Vagina (tissue), 2 donors: ENCODE measurements at places on chromosomes 1 and 21. TPM values are rescaled to one million over a fixed set of nuclear protein-coding genes. Genes with fewer than 3 reads are reported as not detected.
A peak's percentile ranks its signal among the peaks of the same experiment; 100 is the strongest.

The INSRR gene
- total RNA-seq = not detected

DNA sequence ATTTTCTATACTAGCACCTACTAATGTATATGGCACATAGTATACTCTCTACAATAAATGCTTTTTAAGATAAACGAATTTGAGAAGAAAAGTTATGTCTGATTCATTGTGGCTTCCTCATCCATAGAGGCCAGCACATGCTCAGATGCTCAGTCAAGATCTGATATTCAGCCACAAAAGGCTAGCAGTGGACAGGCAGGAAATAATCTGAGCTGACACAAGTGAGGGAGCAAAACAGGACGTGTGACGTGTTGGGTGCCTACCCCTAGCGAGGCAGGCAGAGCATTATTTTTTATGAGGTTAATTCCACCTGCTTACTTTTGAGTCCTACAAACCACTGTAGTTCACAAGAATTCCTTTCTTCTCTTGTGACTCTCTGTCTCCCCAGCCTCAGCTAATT is 550.9 kb downstream of the SMYD3 start:
- no peak overlapping the region for H3K27ac ChIP-seq
- H3K4me1 ChIP-seq = peaks cover 19% of the 10 kb centered on the region
- no peak overlapping the region for H3K4me3 ChIP-seq

DNA sequence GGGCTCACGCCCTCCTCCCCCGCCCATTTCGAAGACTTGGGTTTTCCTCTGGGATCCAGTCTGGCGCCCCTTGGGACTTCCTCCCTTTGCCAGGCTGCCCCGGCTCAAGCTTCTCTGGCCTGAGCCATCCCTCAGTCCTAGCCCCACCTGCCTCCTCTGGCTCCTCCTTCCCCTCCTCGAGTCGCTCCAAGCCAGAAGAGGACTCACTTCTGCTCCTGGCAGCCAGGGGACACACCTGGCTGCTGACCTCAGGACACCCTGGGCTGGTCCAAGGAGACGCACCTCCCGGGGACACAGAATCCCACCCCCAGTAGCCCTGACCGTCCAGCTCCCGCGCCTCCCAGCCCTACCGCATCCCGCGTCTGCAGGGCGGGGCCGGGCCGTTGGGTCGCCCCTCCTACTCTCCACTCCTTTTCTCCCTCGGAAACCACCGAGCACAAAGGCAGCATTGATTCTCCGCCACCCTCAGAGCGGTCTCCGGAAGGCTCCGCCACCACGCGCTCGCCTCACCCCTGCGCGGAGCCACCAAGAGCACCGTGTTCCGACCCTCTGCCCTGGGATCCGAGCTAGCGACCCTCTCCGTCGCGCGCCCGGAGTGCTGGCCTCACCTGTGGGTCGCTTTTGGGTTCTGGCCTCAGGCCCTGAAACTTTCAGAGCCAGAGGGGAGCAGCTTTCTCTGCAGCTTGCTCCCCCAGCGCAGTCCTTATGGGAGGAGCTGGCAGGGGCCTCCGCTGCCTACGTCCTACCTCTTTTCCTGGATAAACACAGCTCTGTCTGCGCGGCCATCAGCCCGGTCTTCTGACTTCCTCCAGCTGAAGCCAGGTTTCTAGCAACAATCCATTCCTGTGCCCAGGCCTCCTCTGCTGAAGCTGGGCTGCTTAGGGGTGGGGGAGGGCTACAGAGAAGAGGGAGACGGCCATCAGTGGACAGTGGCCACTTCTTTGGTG is at the start of gene C2CD4D:
C2CD4D (minus strand) TSS at position 364 of the 947 bp plus-strand sequence. CDS start 831 bp downstream, outside the sequence.
- H3K36me3 ChIP-seq = no peaks in the 10 kb centered on the region
- peaks cover 26% of the 10 kb centered on the region for H3K4me1 ChIP-seq
- peak within 1 kb of the TSS; percentile 39 for H3K27ac ChIP-seq
- H3K27me3 ChIP-seq = no peaks in the 10 kb centered on the region
- DNase-seq = no peak
- peak within 1 kb of the TSS; percentile 34 for H3K4me3 ChIP-seq

The KRTAP11-1 gene
- total RNA-seq = not detected

The ASCL5 gene
- total RNA-seq = not detected

The GPR37L1 gene
- total RNA-seq = 0.25 TPM

GRCh38 chr1:10724052-10724494 is 72.4 kb downstream of the CASZ1 start:
- H3K4me1 ChIP-seq = peaks cover 32% of the 10 kb centered on the region
- peak overlapping the region; percentile 33 for H3K27ac ChIP-seq

DNA sequence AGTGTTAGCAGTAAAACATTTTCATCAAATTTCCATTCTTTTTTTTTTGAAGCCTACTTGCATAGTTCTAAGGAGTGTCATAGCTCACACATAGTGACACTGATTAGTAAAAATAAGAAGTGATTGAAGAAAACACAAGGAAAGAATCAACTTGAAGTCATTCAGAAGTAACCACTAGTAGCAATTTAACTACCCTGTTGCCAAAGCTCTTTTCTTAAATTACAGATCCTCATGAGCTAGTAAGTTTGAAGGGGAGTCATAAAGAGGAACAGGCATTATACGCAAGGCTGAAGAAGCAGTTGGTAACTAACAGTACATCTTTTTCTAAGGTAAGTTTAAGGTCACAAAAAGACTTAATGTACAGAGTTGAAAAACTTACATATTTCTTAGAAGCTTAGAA is 332.2 kb downstream of the CHRM3 start:
- H3K4me1 ChIP-seq = no peaks in the 10 kb centered on the region
- no peak overlapping the region for H3K27ac ChIP-seq
- H3K4me3 ChIP-seq = no peak overlapping the region

The CDK18 gene
- 27.0 TPM for total RNA-seq

GRCh38 chr1:39727932-39728317 is 10.8 kb upstream of the PPIE start:
- no peak overlapping the region for H3K27ac ChIP-seq
- no peaks in the 10 kb centered on the region for H3K4me1 ChIP-seq
- no peaks in the 10 kb centered on the region for H3K36me3 ChIP-seq
- no peaks in the 10 kb centered on the region for H3K27me3 ChIP-seq
- DNase-seq = no peak
- no peak overlapping the region for H3K4me3 ChIP-seq

The GJB4 gene
- 2.0 TPM for total RNA-seq

GRCh38 chr1:62212411-62212810 is 17.8 kb downstream of the L1TD1 start:
- no peak overlapping the region for H3K4me3 ChIP-seq
- no peak overlapping the region for H3K27ac ChIP-seq
- DNase-seq = no peak

DNA sequence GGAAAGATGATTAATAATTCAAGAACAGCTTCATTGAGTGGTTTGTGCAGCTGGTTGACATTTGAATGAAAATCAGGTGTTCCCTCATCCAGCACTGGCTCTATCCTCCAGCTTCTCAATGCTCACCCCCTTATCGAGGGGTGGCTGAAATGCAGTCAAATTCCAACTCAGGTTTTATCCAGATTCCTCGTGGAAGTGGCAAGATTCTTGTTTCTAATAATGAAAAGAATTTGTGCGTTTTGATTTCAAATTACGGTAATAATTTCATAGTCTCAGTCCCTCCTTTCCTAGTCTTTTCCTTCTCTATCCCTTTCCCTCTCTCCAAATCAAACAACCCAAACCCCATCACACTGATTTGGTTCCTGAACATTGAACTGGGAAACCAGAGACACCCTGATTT is 3.1 kb downstream of the CNIH3 start:
- no peaks in the 10 kb centered on the region for H3K27me3 ChIP-seq
- DNase-seq = no peak
- no peaks in the 10 kb centered on the region for H3K36me3 ChIP-seq

The ETNK2 gene
- 30.9 TPM for total RNA-seq

- no peak overlapping the region for H3K4me3 ChIP-seq
- no peaks in the 10 kb centered on the region for H3K4me1 ChIP-seq
- H3K27me3 ChIP-seq = no peaks in the 10 kb centered on the region
- no peak overlapping the region for H3K27ac ChIP-seq
- H3K36me3 ChIP-seq = no peaks in the 10 kb centered on the region
- DNase-seq = no peak
These were observed 201.6 kb downstream of the DAB1 start for GRCh38 chr1:57222307-57222706.

DNA sequence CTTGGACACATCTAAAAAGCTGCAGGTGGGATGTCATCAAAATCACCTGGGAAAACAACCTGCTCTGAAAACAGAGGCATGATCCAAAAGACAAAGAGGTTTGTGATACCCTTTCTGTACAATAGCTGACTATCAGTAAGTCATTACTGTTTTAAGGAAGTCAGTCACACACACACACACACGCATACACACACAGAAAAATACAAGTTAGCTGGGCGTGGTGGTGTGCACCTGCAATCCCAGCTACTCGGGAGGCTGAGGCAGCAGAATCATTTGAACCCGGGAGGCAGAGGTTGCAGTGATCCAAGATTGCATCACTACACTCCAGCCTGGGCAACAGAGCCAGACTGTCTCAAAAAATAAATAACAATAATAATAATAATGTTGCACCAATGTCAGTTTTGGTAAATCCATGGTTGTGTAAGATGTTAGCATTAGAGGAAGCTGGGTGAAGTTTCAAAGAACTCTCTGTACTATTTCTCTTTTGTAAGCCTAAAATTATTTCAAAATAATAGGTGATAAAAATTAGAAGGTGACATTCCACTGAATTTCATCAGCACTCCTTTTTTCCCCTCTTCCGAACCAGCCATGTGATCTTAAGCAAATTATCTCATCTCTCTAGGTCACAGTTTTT is 9.9 kb upstream of the HLCS start:
- no peaks in the 10 kb centered on the region for H3K27me3 ChIP-seq
- H3K27ac ChIP-seq = no peak overlapping the region
- H3K4me3 ChIP-seq = no peak overlapping the region
- no peak for DNase-seq
- peaks cover 19% of the 10 kb centered on the region for H3K4me1 ChIP-seq

The UBL4B gene
- not detected for total RNA-seq

The SPATA17 gene
- not detected for total RNA-seq

The EFCAB7 gene
- total RNA-seq = 6.9 TPM

GRCh38 chr1:155187456-155187891 is 13.8 kb downstream of the TRIM46 start:
- peaks cover 2% of the 10 kb centered on the region for H3K4me1 ChIP-seq
- H3K27ac ChIP-seq = no peak overlapping the region
- no peak for DNase-seq
- H3K36me3 ChIP-seq = no peaks in the 10 kb centered on the region

The TMEM59 gene
- total RNA-seq = 113 TPM

GRCh38 chr1:28417926-28418637 is 48.5 kb downstream of the PHACTR4 start:
- H3K27me3 ChIP-seq = no peaks in the 10 kb centered on the region
- DNase-seq = no peak
- H3K27ac ChIP-seq = peak overlapping the region; percentile 26
- peaks cover 4% of the 10 kb centered on the region for H3K4me1 ChIP-seq
- no peaks in the 10 kb centered on the region for H3K36me3 ChIP-seq

- no peak for DNase-seq
- no peaks in the 10 kb centered on the region for H3K27me3 ChIP-seq
- peaks cover 7% of the 10 kb centered on the region for H3K4me1 ChIP-seq
- H3K27ac ChIP-seq = no peak overlapping the region
- no peaks in the 10 kb centered on the region for H3K36me3 ChIP-seq
- no peak overlapping the region for H3K4me3 ChIP-seq
These were observed 26.9 kb downstream of the NENF start for GRCh38 chr1:212459656-212460055.

- no peaks in the 10 kb centered on the region for H3K27me3 ChIP-seq
- H3K4me1 ChIP-seq = peaks cover 24% of the 10 kb centered on the region
- H3K27ac ChIP-seq = peak overlapping the region; percentile 91
- peak overlapping the region; percentile 64 for H3K4me3 ChIP-seq
- DNase-seq = no peak
These were observed 844 bp downstream of the ZMYM6 start for GRCh38 chr1:35030756-35031446.

DNA sequence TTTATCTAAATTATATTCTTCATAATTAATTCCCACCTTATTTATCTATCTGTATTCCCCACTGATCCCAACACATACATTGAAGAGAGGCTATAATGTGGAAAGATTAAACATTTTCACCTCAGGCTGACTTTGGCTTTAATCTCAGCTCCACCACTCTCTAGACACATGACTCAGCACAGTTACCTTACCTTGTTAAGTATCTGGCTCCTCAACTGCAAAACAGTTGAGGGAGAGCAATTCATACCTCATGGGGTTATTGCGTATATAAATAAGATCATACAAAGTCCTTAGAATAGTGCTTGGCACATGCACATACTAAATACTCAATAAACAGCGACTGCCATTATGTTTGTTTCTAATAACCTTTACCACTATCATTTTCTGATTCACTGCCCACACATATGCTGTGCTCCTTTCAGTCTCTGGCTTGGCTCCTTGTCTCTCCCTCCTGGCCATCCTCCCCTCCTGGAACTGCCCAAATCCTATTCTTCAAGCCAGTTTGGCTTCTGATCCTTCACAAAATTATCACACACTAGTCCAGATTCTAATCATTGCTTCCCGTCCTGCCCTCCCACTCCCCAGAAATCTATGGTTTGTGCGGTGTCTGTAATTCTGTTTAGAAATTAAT is 50.1 kb downstream of the BCL9 start:
- H3K4me3 ChIP-seq = no peak overlapping the region
- no peaks in the 10 kb centered on the region for H3K36me3 ChIP-seq
- no peaks in the 10 kb centered on the region for H3K4me1 ChIP-seq
- DNase-seq = no peak
- H3K27me3 ChIP-seq = no peaks in the 10 kb centered on the region

DNA sequence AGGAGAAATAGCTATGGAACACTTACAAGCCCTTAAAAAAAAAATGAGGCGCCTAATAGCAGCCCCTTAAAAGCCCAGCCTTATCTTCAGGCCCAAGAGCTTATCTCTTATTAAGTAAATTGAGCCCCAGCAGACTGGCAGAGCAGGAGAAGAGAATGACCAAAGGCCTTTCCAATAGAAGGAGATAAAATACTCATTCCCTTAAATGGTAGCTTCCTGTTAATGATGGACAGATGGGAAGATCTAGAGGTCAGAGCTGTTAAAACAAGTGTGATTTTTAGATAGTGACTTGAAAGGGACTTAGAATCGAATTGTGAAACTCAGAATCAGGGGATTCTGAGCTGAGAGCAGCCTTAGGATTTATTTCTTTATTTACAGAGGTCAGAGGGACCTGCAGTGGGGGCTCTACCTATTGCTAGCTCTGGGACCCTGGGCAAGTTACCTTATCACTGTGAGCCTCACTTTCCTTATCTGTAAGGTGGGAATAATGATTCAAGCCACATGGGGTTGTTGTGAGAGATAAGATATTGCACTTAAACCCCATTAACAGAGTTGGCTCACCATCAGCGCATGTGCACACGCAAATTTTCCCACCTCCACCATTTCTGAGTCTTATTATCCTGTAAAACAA is 101.3 kb upstream of the C8B start:
- H3K36me3 ChIP-seq = no peaks in the 10 kb centered on the region
- H3K27me3 ChIP-seq = no peaks in the 10 kb centered on the region
- no peak overlapping the region for H3K4me3 ChIP-seq
- no peak overlapping the region for H3K27ac ChIP-seq
- H3K4me1 ChIP-seq = no peaks in the 10 kb centered on the region

DNA sequence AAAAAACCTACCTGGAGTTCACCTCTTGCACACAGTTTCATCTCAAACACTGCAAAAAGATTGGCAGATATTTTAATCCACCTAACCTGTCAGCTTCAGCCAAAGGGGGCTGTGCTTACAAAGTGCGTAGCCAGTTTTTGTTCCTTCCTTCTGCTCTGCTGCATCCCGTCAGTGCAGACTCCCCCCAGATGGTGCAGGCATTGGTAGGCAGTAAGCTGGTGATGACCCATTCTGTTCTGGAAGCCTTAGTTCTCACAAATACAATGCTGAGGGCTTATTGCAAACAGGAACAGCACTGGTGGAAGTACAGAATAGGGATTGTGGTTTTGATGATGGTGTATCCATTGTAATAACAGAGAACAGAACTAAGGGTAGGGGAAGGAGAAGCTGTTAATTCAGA is 239.5 kb downstream of the RYR2 start:
- no peaks in the 10 kb centered on the region for H3K4me1 ChIP-seq
- DNase-seq = no peak
- no peaks in the 10 kb centered on the region for H3K27me3 ChIP-seq
- H3K36me3 ChIP-seq = no peaks in the 10 kb centered on the region
- H3K4me3 ChIP-seq = no peak overlapping the region
- no peak overlapping the region for H3K27ac ChIP-seq
